ENCODE measurements at places on chromosomes 1 and 21.

DNA sequence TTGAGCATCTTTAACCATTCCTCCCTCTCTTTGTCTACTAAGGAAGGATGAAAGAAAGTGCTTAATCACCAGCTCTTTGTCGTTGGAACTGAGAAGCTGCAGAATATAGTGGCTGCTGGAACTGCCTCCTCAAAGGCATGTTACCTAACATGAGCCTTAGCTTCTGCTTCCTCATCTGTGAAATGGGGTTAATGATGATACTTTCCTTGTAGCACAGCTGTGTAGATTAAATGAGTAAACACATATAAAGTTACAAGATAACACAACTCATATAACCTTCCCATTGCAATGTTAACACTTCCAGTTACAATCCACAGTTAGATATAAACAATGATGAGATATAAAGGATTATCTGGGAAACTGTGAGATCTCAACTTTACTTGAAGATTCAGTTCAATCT, 48.4 kb upstream of the ZNF326 start:
- no peak for DNase-seq

DNA sequence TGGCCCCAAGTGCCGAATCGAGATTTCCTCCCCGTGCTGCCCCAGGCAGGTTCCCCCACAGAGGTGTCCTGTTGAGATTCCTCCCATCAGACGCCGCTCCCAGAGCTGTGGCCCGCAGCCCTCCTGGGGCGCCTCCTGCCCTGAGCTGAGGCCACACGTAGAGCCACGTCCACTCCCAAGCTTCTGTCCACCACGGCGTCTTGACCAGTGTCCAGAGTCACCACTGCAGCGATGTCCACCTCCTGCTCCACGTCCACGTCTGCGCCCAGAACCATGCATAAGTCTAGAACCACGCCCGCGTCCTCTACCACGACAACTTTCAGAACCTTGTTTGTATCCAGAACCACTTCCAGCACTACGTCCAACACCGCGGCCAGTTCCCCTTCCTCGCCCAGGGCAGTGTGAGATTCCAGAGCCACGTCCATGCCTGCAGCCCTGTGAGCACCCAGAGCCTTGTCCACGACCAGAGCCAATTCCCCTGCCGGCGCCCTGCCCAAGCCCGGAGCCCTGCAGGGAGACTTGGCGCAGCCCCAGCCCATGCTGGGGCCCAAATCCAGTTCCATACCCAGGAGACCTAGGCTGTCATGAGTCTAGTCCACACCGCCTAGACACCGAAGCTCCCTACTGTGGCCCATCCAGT, 2.8 kb downstream of the KPRP start:
- DNase-seq, result no peak

- no peak for DNase-seq
Measured at GRCh38 chr1:189253601-189254350, 1223.9 kb downstream of the BRINP3 start.

DNA sequence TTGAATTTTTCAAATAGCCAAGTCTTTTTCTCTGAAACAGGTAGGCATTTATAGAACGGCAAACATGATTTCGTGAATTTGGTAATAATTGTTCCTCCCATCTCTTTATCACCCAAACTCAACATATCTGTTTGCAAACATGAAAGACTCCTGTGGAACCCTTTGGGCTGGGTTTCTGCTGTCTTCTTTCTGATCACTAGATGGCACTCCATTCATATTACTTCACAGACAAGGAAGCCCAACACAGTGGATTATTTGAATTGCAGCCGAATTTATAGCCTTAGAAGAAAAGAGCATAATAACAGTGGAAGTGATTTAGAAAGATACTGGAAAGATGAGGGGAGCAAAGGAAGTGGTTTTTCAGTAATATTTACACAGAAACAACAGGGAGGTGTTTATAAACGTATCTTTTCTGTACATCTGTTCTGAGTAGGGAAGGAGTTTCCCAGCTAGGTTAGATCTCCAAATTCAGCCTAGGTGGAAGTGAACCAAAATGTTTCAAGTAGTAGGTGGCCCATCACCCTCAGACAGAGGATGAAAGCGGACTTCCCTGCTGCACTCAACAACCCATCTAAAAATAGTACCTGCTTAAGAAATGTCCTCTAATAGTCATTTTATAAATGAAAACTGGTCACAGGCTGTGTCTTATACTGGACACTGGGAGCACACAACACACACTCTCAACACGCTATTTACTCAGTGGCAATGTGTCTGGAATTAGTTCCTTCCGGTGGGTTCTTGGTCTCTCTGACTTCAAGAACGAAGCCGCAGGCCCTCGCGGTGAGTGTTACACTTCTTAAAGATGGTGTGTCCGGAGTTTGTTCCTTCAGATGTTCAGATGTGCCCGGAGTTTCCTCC, 67.6 kb downstream of the MAP3K21 start:
- no peak for DNase-seq

DNA sequence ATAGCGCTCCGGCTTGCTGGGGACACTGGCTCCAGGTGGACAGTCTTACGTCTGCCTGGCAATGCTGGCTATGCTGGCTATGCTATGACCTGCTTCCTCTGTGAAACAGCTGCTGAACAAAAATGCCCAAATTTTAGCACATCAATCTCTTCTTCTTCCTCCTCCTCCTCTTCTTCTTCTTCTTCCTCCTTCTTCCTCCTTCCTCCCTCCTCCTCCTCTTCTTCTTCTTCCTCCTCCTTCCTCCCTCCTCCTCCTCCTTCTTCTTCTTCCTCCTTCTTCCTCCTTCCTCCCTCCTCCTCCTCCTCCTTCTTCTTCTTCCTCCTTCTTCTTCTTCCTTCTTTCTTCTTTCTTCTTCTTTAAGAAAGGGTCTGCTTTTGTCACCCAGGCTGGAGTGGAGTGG, 401.3 kb downstream of the KIF26B start:
- no peak for DNase-seq

DNA sequence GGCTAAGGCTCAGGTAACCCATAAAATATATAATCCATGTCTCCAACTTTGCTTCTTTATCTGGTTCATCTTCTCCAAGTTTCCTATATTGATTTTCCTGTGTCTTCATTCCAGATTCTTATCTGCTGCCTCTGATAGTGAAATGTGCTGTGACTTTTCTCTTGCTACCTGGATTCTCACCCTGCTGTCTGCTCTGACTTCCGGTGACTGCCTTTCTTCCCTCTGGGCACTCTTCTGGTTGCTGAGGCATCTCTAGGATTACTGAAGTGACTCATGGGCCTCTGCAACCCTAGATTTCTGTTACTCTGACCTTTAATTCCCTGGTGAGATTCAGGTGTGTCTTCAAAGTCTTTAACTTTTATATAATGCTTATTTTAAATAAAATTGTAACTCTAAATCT, 46.9 kb downstream of the GIPC2 start:
- DNase-seq, result no peak

- no peak for DNase-seq
Measured at GRCh38 chr1:243582326-243582725, 267.7 kb downstream of the AKT3 start.

All from activated gamma-delta T cell treated with anti-CD3 and anti-CD28 coated beads, Interleukin-2, amount 50 U/mL, for 16 hours (primary cell).